ENCODE measurements at places on chromosomes 4 and X.
A peak's percentile ranks its signal among the peaks of the same experiment; 100 is the strongest.

GRCh38 chrX:8916697-8917096, 115.5 kb upstream of the FAM9A start:
- no peak for DNase-seq

DNA sequence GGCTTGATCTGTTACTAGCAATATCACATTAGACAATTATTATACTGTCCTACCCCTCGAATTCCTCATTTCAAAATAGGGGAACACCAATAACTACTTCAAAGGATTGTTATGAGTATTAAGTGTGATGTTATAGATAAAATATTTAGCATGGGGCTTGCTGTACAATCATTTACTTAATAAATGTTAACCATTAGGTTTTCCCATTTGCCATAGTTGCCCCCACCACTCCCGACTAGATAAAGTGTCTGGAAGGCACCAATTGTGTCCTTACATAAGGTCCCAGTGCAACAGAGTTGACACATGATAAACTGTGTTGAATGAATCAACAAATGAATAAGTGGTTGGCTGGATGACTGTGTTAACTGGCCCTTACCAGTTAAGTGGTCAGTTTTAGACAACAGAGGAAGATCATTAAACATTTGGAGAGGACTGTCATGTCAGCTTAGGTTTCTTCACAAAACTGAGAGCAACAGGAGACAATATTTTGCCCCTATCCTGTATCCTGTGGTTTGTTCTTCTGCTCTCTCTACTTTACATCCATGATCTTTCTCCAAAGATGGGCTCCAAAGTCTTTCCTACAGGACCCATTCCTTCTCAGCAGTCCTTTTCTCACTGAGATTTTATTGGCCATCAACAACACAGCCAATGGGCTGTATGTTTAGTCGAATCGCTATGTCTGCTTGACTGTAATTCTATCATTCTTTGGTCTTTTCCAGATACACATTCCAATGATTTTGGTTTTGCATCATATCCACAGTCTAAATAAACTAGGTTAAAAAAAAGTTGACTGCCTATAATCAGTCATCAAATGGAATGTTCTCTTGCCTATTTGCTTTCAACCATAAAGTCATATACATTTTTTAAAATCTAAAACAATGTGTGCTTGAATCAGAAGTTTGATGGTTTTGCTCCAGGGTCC, 74.4 kb downstream of the RNF150 start:
- DNase-seq = no peak

DNA sequence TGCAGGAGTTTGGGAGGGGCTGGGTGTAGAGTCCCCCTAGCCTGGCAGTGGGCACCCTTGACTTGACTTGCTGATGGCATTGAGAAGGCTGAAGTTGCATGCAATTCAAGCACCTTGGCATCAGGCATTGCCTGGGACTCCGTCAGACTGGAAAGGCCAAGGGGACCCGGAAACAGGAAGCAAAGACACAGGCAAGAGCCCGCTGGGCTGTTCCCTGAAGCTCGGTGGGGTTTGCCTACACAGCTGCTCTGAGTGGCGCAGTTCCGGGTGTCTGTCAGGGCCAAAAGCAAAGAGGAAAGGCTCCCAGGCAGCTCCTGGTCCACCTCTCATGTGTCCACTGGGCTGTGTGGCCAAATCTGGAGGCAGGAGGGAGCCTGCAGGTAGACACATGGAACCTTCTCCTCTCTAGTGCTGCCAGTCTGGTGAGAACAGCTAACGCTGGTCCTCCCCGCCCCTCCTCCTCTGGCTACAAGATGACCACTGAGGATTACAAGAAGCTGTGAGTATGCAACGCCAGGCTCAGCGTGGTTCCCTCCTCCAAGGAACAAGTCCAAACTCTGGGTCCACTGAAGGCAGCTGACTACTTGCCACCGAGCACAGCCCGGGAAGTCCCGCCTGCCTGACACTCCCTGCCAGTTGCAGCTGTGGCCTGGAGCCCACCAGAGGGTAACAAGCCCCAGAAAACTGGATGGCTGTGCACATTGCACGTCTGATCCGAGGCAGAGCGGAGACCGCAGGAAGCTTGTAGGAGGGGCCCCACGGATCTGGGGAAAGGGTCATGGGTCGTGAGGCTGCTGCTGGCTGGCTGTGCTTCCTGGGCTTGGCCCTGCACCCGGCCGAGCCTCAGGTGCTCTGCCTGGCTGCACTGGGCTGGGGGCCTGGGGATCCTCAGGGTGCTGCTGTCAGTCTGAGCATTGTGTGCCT, 20.1 kb downstream of the ZNF185 start:
- no peak for DNase-seq

- DNase-seq = peak; percentile 69
These were observed at the start of gene SLC49A3 for GRCh38 chr4:688854-689681. Gene SLC49A3 (minus strand): TSS chr4:689151. CDS start chr4:689127, 24 bp downstream.

- no peak for DNase-seq
These were observed 449.3 kb downstream of the IL15 start for GRCh38 chr4:142085513-142086292.

- no peak for DNase-seq
These were observed 19.7 kb upstream of the SCRG1 start for GRCh38 chr4:173418639-173419038.

DNA sequence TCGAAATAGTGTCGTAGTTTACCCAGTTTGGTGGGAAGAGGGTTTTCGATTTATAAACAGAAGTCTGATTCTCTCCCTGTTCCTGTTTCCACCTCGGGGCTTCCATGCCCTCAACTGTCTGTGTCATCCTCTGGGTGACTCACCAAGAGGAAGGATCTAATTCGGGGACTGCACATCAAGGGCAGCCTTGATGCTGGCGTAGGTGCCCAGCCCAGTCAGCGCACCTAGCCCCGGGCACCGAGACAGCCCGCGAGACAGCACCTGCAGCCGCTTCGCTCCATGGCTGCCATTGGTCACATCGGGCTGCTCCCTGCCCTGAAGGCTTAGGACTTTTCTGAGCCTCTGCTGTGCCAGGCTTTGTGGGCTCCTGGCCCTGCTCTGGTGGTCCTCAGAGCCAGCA, 7.7 kb downstream of the ABCD1 start:
- no peak for DNase-seq

GRCh38 chr4:100086766-100087431, 103.4 kb downstream of the DDIT4L start:
- DNase-seq = no peak

- DNase-seq = no peak
These were observed at the start of gene PASD1 for GRCh38 chrX:151563449-151563848. Gene PASD1 (plus strand): TSS chrX:151563675. CDS start chrX:151601554, 37,879 bp downstream.

DNA sequence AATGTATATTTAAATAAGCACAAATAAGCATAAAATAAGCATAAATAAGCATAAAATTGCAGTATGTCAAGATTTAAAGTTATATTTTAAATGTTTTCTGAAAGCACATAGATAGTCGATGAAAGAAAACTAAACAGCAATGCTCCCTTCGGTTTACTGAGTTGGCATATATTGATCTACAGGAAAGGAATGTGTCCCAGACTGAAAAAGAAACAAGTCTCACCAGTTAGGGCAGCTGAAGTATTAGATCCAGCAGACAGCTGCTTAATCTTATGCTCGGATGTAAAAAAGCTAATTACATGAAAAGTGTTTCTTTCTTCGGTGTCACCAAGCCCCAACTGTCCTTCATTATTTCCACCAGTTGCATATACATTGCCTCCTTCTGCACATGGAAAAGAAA, 8.7 kb downstream of the RPGR start:
- no peak for DNase-seq

GRCh38 chr4:107006218-107006617, 29.9 kb downstream of the DKK2 start:
- no peak for DNase-seq

DNA sequence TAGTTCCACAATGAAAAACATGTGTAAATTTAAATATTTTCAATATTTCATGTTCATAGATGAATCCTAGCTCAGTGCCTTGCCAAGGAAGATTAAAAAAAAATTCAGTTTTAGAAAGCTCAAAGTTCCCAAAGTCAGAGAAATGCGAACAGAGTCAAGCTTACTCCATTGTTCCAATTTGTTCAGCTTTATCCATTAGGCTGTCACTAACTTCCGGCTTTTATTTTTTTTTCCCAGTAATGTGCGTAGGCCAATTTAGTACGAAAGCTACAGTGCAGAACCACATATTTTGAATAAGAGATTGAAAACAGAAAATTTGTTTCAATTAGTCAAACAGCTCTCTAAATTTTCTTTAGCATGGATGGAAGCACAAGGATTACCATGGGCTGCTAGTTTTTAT, 23.1 kb upstream of the KLHL2 start:
- no peak for DNase-seq

DNA sequence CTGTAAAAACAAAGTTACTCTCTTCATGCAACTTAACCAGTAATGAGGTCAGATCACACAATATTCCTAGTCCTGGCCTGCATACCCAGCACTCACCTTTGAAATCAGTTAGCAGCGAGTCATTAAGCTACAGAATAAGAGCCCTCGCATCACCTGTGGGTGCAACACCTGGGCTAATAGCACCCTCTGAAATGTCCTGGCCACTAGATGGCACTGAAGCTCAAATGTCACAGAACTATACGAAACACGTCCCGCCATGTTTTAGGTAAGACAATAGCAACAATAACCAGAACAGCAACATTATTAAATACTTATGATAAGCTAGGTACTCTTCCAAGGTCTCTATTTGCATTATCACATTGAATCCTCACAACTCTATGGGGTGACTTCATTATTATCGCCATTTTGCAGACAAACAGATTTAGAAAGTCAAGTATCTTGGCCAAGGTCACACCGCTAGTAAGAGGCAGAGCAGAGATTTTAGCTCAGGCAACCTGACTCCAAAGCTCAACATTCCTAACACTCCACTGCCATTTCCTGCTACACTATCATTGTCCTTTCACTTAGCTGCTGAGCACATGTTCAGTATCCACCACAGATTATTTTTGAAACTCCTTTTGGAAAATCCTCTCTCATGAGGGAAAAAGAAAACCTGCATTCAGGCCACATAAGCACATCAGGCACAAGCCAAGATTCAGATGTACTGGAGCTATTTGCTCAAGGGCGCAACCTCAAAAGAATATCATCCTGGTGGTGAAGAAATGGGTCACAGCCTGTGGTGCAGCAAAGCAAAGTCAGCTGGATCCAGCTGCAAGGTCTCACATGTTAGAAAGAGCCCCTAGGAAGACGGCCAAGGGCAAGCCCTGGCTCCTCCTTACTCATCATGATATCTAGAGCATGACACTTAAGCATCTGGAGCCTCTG, 59.5 kb upstream of the KDR start:
- no peak for DNase-seq

GRCh38 chrX:120109378-120109777, 6.3 kb downstream of the RHOXF1 start:
- no peak for DNase-seq

GRCh38 chr4:10521424-10521823, 64.2 kb upstream of the ZNF518B start:
- DNase-seq = no peak

DNA sequence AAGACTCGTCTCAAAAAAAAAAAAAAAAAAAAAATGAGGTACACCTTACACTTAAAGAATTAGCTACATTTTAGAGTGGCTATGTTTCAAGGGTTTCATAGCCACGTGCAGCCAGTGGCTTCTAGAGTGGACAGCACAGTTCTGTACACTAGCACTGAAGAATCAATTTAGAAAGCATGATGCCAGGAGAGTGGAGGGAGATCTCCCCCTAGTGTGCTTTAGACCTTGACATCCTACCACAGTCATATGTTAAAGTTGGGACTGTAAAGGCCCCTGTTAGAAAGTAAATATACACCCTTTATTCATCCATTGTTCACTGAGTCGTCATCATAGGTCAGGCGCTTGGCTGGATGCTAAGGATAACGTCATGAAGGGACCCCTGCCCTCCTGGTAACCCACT, 179.4 kb downstream of the QDPR start:
- no peak for DNase-seq

DNA sequence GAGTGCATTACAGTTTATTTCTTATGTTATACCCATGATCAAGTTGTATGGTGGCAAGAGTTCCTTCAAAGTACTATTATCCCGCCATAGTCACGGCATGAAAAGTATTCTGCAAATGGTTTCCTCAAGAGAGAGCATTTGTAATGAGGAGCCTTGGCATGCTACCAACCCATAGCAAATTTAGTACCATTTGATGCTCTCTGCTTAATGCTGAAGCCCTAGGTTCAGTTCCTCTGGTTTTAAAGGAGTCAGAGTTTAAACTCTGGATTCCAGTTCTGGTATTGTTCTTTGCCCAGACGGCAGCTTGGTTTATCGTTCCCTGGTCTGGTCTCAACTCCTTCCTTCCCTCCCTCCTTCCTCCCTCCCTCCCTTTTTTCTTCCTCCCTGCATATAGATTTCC, 371.3 kb downstream of the BMPR1B start:
- DNase-seq = no peak

GRCh38 chr4:144799486-144799885, 153.5 kb downstream of the HHIP start:
- no peak for DNase-seq

GRCh38 chrX:2517055-2517454, 16.3 kb upstream of the DHRSX start:
- no peak for DNase-seq

GRCh38 chrX:45068569-45068968, 132.1 kb downstream of the DIPK2B start:
- no peak for DNase-seq

GRCh38 chrX:109704563-109704962, 28.5 kb downstream of the ACSL4 start:
- DNase-seq = no peak

- no peak for DNase-seq
These were observed 213.5 kb upstream of the GIMD1 start for GRCh38 chr4:106582103-106582502.

DNA sequence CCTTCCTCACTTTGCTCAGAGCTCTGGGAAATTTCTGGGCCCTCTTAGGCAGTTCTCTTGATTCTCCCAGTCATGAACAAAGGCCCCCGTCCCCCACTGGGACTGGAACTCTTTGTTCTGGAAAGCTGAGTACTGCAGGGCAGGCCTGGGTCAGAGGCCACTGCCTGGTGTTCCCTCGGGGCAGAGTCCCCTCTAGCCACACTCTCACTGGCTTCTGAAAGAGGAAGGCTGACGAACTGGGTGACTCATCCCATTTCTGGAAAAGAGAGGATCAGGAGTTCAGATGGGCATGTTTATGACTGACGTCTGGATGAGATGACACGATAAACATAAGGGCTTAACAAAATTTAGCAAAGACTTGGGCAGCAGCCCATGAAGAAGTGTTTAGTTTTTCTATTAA, 47.7 kb downstream of the DDX3X start:
- DNase-seq = no peak

DNA sequence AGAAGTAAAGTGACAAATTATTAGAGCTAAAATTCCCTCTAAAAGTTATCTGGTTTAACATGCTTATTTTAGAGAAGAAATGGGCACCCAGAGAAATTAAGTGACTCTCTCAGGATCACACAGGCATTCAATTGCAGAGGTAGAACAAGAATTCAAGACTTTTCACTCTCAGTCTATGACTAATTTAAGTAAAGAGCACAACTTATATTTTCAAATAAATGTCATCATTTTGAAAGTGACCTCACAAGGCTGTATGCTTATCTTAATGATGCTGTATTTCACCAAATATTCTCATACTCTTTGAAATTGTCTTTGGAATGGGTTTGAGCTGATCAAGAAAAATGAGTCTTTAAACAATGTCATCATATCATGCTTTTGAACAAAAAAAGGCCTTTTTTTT, 15.3 kb downstream of the GPR174 start:
- no peak for DNase-seq

- no peak for DNase-seq
These were observed 12.5 kb downstream of the IRF2 start for GRCh38 chr4:184461711-184462441.

Data from natural killer cell treated with Interleukin-12 subunit alpha and Interleukin-12 subunit beta and Interleukin-15 and Interleukin-18, amount 100 ng/mL, for 72 hours (primary cell).